SHP77 (cell line): ENCODE measurements at places on chromosomes 5 and 9.

GRCh38 chr9:106859957-106860720, 2.8 kb upstream of the ZNF462 start:
- no peak for DNase-seq

GRCh38 chr5:75088648-75089047, 36.3 kb upstream of the GCNT4 start:
- no peak for DNase-seq

GRCh38 chr5:102818934-102819333, 63.8 kb downstream of the PAM start:
- DNase-seq = no peak

- no peak for DNase-seq
Measured at GRCh38 chr5:130985776-130986175, 179.3 kb downstream of the HINT1 start.

GRCh38 chr9:97525451-97525850, 24.0 kb downstream of the TMOD1 start:
- DNase-seq = no peak

- no peak for DNase-seq
Measured at GRCh38 chr9:135814421-135815095, 92.8 kb downstream of the CAMSAP1 start.
